Activated CD4-positive, alpha-beta T cell treated with anti-CD3 and anti-CD28 coated beads, Interleukin-2, amount 50 U/mL, for 1 hour (primary cell): ENCODE measurements at places on chromosomes 6 and 20.

DNA sequence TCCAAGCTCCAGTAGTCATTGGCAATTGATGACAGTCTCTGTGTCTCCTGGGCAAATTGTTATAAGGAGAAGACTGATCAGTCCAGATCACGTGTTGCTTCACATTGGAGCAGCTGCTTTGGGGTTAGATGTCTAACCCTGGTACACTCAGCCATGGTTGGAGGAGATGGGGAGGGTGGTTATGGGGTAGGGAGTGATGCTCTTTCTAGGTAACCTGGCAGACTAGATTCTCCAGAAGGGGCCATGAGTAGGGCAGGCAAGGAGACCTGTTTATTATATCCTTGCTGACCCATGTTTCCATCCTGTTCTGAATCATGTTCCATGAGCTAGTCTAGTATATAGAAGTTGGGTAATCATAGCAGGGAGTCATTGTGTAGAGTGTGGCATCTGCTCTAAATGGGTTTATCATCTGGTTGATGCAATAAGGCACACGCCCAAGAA is 50.8 kb upstream of the BACH2 start:
- no peak for DNase-seq

GRCh38 chr6:44041461-44042260 is 85.6 kb downstream of the MRPL14 start:
- no peak for DNase-seq

GRCh38 chr20:31869673-31869941 is 720 bp downstream of the DUSP15 start:
- no peak for DNase-seq

DNA sequence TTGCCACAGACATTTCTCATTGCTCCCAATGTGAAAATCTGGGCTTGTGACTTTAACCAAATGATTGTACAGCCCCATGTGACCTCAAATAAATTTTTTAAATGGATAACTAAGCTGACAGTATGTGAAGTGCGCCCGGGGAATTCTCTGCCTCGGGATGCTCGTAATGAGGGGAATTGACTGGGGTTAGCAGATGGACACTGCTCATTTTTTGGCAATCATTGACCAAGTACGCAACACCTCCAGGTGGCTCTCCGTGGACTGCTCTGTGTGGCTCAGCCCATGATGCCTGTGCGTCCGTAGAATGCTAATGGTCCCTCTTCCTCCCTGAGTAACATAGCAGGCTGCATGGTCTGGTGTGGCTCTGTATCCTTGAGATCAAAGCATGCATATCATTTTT is 42.4 kb downstream of the FARS2 start:
- DNase-seq = no peak

GRCh38 chr20:39021748-39022147 is 59.6 kb downstream of the DHX35 start:
- DNase-seq = no peak

GRCh38 chr6:53236241-53236640 is 87.6 kb upstream of the GCM1 start:
- no peak for DNase-seq

DNA sequence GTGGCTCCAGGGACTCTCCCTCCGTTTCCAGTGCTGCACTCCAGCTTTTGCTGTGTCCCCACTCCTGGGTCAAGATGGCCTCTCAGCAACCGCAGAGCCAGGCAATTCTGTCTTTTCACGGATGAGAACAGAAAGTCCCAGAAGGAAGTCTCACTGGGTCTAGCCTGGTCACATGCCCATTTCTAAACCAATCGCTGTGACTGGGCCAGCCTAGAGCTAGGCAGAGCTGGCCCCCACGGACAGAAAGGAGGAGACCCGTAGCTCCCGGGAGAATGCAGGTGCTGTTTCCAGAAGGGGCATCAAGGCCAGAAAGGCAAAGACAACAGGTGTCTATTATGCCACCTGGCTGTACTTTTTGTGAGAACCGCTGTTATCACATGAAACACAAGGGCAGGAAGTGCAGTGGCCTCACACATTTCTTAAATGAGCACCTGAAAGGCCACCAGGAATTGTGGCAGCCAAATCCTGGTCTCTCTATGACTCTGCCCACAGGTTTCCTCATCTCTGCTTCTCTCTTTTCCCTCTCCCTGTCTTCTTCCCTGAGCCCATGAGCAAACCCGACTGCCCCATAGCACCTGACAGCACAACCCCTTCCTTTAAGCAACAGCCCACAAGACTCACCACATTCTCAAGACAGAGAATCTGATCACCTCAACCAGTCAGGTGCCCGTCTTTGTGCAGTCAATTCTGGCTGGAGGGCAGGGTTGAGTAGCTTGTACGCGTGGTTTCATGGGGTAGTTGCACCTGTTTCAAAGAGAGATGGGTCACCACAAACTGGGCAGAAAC is 37.1 kb upstream of the B4GALT5 start:
- no peak for DNase-seq

DNA sequence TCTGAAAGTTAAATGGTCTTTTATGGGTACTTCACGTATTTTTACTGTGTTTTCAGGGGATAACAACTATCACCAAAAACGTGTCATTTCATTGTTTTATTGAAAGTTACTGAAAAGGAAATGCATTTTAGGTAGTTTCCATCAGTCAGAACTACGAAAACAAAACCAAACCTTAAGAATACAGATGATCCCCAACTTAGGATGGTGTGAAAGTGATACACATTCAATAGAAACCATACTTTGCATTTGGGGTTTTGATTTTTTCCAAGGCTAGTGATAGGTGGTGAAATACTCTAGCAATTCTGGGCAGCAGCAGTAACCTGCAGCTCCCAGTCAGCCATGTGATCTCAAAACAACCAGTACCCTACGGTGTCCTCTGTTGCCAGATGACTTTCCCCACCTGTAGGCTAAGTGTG is 25.9 kb upstream of the EFHC1 start:
- DNase-seq = no peak
